ENCODE measurements at places on chromosomes 7 and 10. TPM values are rescaled to one million over a fixed set of nuclear protein-coding genes. Genes with fewer than 3 reads are reported as not detected.

Gene SAMD9L
- total RNA-seq = 7.6 TPM

Gene PTPN20
- total RNA-seq = 3.2 TPM

Gene FZD1
- total RNA-seq = 15.9 TPM

Gene CYP26C1
- total RNA-seq = not detected

Gene TBX20
- 0.20 TPM for total RNA-seq

Gene OR9A2
- total RNA-seq = 0.20 TPM

Gene HOGA1
- 0.99 TPM for total RNA-seq

Gene PTN
- 20.8 TPM for total RNA-seq

Gene CYP2E1
- total RNA-seq = 0.69 TPM

Gene INMT
- total RNA-seq = 5.9 TPM

Gene CLDN4
- total RNA-seq = 75.4 TPM

Gene SDK1
- total RNA-seq = 7.5 TPM

Gene MICU1
- 42.5 TPM for total RNA-seq

Gene UCN3
- not detected for total RNA-seq

Gene COL13A1
- 10.1 TPM for total RNA-seq

Gene ZNF365
- 2.7 TPM for total RNA-seq

Gene ZNF680
- 25.5 TPM for total RNA-seq

Gene HECTD2
- total RNA-seq = 20.4 TPM

Gene SMKR1
- total RNA-seq = 0.20 TPM

Gene PRLHR
- total RNA-seq = under 0.01 TPM

Gene CPA2
- total RNA-seq = not detected

Gene AMPH
- total RNA-seq = 3.5 TPM

Gene RBM20
- 2.4 TPM for total RNA-seq

Gene ZNF716
- not detected for total RNA-seq

Gene CPXM2
- total RNA-seq = 4.9 TPM

Gene SLC26A4
- 1.1 TPM for total RNA-seq

Gene SLC4A2
- 28.2 TPM for total RNA-seq

Gene LIPK
- 10.6 TPM for total RNA-seq

Gene EDRF1
- 32.2 TPM for total RNA-seq

Gene AKR1C4
- not detected for total RNA-seq

Gene TMEM229A
- total RNA-seq = not detected

Gene PNLIPRP2
- total RNA-seq = not detected

Gene RAPGEF5
- 43.9 TPM for total RNA-seq

Gene CDHR1
- total RNA-seq = 1.7 TPM

Gene PYROXD2
- total RNA-seq = 9.2 TPM

Gene TEX36
- not detected for total RNA-seq

Gene HOXA7
- total RNA-seq = 1.5 TPM

Gene PNLIP
- 1.4 TPM for total RNA-seq

Gene PANK1
- total RNA-seq = 17.3 TPM

Gene NPY
- total RNA-seq = not detected

Gene GNG11
- 19.0 TPM for total RNA-seq

Gene KCND2
- 0.79 TPM for total RNA-seq

Gene MAT1A
- 0.30 TPM for total RNA-seq

Gene LDB3
- 25.0 TPM for total RNA-seq

Gene GTF2I
- total RNA-seq = 176 TPM

Gene OTUD1
- 20.8 TPM for total RNA-seq

Gene SEMA4G
- 1.9 TPM for total RNA-seq

Gene CXCL12
- total RNA-seq = 107 TPM

Gene NPSR1
- total RNA-seq = not detected

Gene STEAP1B
- 2.0 TPM for total RNA-seq

Gene SLC13A1
- not detected for total RNA-seq

Gene GRIFIN
- total RNA-seq = not detected

Gene IFIT1B
- total RNA-seq = 4.9 TPM

Measured in skin of body (tissue), 3 donors.